IPS-NIHi11 (cell line): ENCODE measurements at places on chromosomes 3 and 15.

DNA sequence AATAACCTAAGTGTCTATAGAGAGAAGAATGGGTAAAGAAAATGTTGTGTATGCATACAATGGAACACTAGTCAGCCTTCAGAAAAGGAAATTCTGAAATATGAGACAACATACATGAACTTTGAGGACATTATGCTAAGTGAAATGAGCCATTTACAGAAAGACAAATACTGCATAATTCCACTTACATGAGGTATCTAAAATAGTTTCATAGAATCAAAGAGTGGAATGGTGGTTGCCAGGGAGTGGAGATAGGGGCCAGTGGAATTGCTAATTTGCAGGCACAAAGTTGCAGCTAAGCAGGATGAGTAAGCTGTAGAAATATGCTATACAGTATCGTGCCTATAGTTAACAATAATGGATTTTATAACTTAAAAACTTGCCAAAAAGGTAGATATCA, 779.6 kb upstream of the ARPP21 start:
- no peak for DNase-seq

DNA sequence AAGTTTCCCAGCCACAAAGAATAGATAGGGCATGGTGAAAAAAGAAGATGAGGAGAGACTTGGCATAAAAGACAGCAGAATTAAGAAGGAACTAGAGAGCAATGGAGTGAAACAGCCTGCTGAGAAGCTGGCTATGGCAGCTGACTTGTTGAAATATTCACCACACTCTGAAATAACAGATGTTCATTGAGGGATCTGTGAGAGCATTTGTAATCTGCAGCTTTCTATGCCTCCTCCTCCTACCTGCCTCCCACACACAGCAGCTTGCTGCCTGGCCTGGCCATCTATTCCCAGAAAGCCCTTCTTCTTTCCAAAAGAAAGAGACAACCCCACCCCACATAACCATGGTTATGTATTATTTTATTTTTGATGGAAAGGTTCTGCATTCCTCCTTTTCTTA, 303.9 kb downstream of the GAP43 start:
- DNase-seq, result no peak

GRCh38 chr3:110291886-110292501, 779.6 kb upstream of the NECTIN3 start:
- DNase-seq, result no peak

- DNase-seq, result no peak
These were observed 332.0 kb downstream of the FHIT start for GRCh38 chr3:60919296-60919695.

GRCh38 chr15:62857411-62857853, 185.1 kb upstream of the TPM1 start:
- DNase-seq, result no peak

GRCh38 chr3:111769110-111769991, 89.7 kb upstream of the PHLDB2 start:
- no peak for DNase-seq

- no peak for DNase-seq
These were observed 696.8 kb downstream of the OTOL1 start for GRCh38 chr3:162193148-162194095.

DNA sequence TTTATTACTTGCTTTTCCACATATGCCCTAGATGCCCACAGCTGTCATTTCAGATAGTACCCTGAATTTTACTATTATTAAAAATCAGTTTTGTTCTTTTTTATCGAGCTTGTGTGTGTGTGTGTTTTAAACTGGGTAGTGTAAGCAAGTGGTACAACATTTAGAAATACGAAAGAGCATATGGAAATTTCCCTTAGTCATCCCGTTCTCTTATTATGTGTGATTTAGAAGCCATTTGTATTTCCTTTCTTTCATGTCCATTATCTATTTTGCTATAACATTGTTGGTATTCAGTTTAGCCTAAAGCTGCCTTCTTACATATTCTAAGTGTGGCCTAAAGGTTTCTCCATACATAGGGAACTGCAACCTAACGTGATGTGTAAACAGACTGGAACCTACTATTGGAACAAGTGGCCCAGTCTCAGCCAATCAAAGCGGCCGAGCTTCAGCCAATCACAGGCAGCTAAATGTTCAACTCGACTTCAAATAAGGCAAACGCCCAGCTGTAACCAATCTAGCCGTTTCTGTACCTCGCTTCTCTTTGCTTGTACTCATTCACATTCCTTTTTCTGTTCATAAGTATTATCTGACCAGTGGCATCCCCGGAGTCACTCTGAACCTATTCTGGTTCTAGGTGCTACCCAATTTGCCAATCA, 14.7 kb upstream of the SYN2 start:
- DNase-seq, result no peak

DNA sequence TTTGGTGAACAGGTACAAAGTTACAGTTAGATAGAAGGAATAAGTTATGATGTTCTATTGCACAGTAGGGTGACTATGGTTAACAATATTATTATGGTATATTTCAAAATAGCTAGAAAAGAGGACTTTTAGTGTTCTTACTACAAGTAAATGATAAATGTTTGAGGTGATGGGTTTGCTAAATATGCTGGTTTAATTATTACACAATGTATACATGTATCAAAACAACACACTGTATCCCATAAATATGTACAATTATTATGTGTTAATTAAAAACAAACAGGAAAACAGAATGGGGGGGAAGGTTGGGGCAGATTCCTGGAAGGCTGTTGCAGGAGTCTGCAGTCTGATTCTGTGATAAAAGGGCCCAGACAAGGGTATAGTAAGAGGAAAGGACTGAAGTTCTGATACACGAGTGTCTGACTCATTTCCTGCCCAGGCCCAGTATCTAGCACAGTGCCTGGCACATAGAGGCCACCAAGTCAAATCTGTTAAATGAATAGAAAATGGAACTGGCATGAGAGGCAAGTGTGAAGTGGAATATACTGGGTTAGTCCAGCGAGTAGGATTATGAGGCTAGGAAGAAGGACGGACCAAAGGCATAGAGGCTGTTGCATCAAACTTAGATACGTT, 7.2 kb upstream of the ENTPD3 start:
- no peak for DNase-seq
